ENCODE measurements at places on chromosomes 2 and 18. TPM values are rescaled to one million over a fixed set of nuclear protein-coding genes. Genes with fewer than 3 reads are reported as not detected.

Gene GDF7
- 1.9 TPM for polyA plus RNA-seq

Gene FAM237A
- not detected for polyA plus RNA-seq

Gene PIAS2
- 24.6 TPM for polyA plus RNA-seq

Gene FAP
- polyA plus RNA-seq = 8.7 TPM

Gene LCT
- polyA plus RNA-seq = 0.03 TPM

Gene MROH2A
- polyA plus RNA-seq = 0.16 TPM

Gene IL36G
- not detected for polyA plus RNA-seq

- no peak for DNase-seq
Observed at GRCh38 chr2:226796840-226797288, 2.8 kb downstream of the IRS1 start.

DNA sequence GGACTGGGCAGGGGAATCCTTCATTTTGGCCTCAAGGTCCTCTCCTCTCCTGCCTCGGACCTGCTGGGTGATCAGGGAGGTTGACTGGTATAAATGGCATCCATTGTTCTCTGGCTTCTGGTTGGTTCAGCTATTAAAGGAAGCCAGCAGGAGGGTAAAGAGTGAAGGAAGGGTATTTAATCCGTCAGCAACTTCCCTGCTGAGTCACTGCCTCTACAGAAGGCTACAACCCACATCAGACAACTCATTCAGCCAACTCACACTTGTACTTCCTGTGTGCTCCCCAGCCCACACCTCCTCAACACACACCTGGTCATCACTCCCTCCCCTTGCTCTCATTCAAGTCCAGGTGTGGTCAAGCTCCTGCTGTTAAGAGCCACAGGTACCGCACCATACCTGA is 68.3 kb upstream of the MRPS9 start:
- DNase-seq = no peak

DNA sequence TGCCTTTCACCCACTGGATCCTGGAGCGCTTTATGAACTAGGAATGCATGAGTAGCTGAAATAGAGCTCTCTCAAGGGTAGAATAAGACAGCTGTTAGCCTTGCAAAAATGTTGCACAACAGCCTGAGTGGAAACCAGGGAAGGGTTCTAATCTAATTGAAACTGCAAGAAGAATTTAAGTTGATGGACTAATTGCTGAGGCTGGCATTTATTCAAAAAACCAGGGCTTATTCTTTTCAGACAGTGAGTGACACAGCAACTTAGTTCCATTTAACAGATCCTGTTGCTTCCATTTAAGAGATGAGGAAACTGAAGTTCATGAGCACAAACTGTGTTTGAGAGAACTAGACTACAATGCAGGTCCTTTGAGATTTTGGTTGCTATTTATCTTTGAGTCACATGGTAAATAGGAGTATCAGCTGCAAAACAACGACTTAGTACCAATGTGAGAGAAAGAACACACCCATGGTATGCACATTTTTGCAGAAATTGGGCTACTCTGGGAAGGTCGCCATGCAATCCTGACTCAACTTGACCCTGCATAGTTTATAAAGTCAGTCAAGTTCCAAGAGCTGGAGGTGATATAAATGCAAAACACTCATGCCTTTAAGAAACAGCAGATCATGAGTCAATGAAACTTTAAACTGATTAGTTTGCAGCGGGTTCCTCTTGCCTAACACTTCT is 76.4 kb upstream of the PARD3B start:
- no peak for DNase-seq

GRCh38 chr2:236047886-236048540 is 120.2 kb downstream of the GBX2 start:
- no peak for DNase-seq

- no peak for DNase-seq
Observed at GRCh38 chr18:3498698-3499471, 48.9 kb downstream of the TGIF1 start.

GRCh38 chr2:239951825-239952224 is 73.3 kb downstream of the NDUFA10 start:
- no peak for DNase-seq

DNA sequence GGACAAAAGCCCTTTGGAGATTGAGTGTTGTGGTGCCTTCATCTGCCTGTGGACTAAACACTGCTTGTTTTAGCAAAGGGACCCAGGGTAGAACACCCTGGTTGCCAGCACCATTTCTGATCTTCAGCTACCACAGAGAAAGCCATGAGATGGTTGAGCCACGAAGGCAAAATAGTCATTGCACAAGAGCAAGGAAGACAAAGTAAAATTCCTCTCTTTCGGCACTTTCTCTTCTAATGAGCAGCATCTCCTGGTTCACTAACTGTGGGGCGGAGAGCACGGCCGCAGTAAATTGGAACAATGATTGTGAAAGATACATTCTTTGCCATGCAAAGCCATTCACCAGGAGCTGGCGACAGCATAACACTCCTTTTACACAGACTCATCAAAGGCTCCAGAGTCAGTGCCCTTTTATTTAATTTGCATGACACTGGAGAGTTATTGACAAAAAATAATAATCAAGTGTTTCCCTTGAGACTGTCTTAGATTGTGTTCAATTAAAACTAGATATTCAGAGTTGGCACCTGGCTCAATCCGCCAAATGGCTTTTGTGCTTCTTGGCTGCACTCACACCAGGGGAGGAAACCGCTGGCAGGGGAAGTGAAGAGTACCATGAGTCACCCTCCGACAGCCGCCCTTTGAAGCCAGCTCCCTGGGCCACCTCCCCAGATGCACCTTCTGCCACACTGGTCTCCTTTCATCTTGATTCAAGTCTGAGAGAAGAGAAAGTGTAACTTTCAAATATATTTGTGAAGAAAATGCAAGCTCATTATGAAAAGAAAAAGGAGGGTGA is 100.5 kb upstream of the MEIS1 start:
- DNase-seq = no peak

- no peak for DNase-seq
Observed at GRCh38 chr2:231960810-231961348, 634 bp upstream of the DIS3L2 start.

- DNase-seq = no peak
Observed at GRCh38 chr2:174195253-174195652, 53.1 kb downstream of the OLA1 start.

DNA sequence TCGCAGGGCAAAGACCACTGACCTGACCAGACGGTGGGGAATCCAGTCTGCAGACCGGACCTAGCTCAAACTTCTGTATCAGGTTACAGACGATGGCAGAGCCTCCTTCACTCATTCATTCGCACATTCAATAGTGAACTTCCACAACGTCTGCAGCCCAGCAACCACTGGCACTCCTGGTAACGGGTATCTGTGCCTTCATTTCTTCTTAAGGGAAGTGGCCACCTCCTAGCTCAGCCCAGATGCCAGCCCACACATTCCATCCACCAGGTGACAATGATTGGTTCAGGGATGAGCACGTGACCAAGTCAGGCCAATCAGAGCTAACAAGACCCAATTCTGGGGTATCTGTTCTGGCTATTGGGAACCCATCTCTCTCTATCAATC is 15.9 kb upstream of the ARMC9 start:
- DNase-seq = no peak

- no peak for DNase-seq
Observed at GRCh38 chr18:50399582-50399981, 24.7 kb downstream of the SKA1 start.

- no peak for DNase-seq
Observed at GRCh38 chr2:112938904-112939303, 27.9 kb downstream of the IL37 start.

- no peak for DNase-seq
Observed at GRCh38 chr2:233476063-233476410, 90.5 kb downstream of the USP40 start.

- DNase-seq = no peak
Observed at GRCh38 chr2:231378026-231378722, 17.3 kb upstream of the B3GNT7 start.

GRCh38 chr2:160358046-160358445 is 135.6 kb downstream of the RBMS1 start:
- DNase-seq = no peak

Measured in right renal cortex interstitium (tissue), 3 donors.